Stimulated activated CD4-positive, alpha-beta T cell treated with anti-CD3 and anti-CD28 coated beads, Interleukin-15, amount 100 ng/mL, for 48 hours (primary cell): ENCODE measurements at places on chromosomes 13 and 19.

DNA sequence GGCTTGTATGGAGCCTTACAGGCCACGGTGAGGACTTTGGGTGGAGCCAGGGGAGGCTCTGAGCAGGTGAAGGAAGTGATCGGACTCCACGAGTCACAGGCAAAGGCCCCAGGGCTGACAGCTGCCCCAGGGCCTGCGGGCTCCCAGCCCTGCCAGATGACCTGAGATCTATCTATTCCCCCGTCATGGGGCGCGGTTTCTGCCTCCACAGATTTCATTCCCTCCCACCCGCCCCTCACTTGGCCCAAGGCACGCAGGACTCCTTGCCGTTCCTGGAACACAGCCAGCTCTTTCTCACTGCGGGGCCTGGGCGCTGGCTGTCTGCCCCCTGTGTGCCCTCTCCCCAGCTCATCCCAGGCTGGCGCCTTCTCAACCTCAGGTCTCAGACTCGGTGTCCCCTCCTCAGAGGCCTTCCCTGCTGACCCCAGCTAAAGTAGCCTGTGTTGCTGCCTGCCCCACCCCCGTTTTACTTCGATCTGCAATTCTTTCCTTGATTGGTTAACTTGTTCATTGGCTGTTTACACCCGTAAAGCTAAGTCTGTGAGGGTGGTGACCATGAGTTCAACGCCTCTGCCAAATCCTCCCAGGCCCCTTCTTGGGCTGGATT, 13.9 kb upstream of the PAK4 start:
- DNase-seq, result no peak

- no peak for DNase-seq
These were observed 15.4 kb upstream of the METTL21C start for GRCh38 chr13:102710261-102710679.

- peak; percentile 19 for DNase-seq
These were observed 7.9 kb downstream of the UNC13A start for GRCh38 chr19:17680230-17680722.

DNA sequence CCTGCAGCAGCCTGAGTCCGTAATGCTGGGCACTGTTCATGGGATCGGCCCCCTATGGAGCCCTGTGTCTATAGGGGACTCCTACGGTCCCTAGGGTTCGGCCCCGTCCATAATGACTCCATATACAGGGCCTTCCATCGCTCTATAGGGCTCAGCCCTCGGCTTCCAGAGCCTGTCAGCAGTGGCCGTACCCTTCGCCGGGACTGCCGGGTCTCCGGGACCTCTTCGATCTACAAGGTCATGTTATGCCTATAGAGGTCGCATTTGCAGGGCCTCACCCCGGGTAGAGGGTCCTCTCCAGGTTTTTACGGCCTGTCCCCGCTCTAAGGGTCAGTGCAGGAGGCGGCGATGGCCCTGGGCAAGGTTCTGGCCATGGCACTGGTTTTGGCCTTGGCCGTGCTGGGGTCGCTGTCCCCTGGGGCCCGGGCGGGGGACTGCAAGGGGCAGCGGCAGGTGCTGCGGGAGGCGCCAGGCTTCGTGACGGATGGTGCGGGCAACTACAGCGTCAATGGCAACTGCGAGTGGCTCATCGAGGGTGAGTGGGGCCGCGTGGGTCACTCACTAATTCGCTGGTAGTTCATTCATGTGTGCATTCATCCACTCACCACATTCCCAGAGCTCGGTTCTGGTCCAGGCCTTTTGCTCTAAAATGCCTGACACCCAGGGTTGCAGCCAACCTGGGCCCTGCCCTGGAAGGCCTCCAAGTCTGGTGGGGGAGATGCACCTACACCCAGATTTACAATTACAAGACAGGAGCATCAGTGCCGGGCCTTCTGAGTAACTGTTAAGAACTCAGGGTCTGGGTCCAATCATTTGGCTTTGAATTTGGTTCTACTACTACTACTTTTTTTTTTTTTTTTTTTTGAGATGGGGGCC, 699 bp downstream of the MEGF8 start:
- no peak for DNase-seq

GRCh38 chr13:47277774-47278173, 380.9 kb upstream of the HTR2A start:
- no peak for DNase-seq

- DNase-seq, result no peak
These were observed 83.2 kb upstream of the MCF2L start for GRCh38 chr13:112885782-112886268.

GRCh38 chr13:112785483-112785856, 95.6 kb downstream of the ATP11A start:
- DNase-seq, result no peak

GRCh38 chr13:40101708-40102359, 446.4 kb downstream of the COG6 start:
- peak; percentile 47 for DNase-seq

DNA sequence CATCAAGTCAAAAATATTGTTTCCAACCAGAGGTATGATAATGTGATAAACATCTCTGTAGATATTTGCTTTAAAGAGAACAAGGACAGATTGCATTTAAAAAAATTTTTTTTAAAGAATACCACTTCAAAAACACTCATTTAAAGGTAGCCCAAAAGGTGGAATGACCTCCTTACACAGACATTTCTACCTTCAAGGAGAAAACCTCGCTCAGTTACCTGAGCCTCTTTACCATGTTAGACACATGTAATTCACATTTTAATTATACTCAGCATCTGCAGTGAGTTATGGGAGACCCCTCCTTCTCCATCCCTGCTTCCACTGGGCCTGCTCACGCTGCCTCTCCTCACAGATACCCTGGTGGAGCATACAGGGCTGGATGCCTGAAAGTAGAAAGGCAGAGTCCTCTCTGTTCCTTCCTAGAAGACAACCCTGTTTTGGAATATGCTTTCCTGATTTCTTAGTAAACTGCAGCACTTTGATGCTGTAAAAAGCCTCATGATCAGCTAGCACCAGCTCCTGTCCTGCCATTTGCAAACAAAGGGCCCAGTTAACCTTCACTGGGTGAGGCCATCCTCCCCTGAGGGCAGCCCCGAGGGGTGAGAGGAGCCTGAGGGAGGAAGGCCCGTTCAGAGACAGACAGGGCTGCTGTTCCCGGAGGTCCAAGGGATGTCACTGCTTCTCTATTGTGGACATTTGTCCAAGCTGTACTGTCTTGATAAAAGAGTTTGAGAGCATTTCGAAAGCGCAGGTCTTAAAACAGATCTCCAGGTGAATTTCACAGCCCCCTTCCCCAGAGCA, 117.8 kb downstream of the IRS2 start:
- no peak for DNase-seq

- DNase-seq, result no peak
These were observed 293.7 kb downstream of the SUCLA2 start for GRCh38 chr13:47707414-47707813.

DNA sequence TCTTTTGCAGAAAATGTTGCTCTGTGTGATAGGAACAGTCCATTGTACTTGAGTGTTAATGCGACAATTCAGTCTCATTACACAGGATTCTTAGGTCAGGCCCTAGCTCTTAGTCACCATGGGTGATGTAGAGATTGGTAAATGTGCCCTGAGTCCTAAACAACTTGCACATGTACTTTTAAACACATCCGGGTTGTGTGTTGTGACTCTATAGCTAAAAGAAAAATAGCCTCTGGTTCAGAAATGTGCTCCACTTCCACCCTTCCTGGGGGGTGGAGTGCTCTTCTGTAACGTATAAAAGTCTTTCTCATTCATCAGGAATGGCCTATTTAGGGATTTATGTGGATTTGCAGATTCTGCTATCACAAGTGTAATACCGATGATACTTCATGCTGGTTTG, 5.2 kb downstream of the SPATA13 start:
- DNase-seq, result no peak

DNA sequence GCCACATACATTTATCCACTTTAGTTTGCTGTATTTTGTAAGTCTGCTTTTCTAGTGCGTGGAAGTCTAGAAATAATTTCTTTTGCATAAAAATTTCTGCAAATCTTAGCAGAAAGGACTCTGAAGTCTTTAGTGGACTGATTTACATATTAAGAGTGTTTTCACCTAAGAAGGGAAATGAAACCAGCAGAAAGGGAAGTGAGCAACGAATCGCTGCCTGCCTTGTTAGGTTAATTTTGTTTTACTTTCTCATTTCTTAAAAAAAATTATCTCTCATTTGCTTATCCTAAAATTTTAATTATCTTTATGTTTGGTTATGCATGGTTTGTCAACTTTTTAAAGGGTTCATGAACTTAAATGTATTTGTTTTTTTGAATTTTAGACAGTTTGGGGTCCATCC, 767 bp upstream of the GPR18 start:
- no peak for DNase-seq

DNA sequence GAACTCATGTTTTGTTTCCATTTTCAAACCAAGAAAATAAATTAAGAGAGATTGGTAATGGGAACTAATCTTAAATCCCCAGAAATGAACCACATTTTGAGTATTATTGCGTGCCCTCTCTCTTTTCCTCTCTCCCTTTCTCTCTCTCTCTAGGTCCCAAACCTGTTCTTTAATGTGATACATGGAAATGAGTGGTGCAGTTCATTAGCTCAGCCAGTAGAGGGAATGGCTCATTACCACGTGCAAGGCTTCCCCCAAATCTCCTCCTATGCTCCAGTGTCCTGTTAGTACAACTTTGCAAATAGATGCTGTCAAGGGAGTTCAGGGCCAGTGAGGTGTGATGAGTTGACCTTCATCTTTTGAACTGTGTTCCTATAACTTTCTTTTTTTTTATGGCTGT, 178.4 kb downstream of the FGF9 start:
- no peak for DNase-seq

- DNase-seq, result no peak
These were observed at the start of gene DOCK9 for GRCh38 chr13:98977568-98978265. Gene DOCK9, minus strand, starts transcription at chr13:98978064. Its CDS starts 155 bp downstream, at chr13:98977909.

GRCh38 chr19:4633140-4633967, 6.0 kb upstream of the TNFAIP8L1 start:
- DNase-seq, result peak; percentile 38

DNA sequence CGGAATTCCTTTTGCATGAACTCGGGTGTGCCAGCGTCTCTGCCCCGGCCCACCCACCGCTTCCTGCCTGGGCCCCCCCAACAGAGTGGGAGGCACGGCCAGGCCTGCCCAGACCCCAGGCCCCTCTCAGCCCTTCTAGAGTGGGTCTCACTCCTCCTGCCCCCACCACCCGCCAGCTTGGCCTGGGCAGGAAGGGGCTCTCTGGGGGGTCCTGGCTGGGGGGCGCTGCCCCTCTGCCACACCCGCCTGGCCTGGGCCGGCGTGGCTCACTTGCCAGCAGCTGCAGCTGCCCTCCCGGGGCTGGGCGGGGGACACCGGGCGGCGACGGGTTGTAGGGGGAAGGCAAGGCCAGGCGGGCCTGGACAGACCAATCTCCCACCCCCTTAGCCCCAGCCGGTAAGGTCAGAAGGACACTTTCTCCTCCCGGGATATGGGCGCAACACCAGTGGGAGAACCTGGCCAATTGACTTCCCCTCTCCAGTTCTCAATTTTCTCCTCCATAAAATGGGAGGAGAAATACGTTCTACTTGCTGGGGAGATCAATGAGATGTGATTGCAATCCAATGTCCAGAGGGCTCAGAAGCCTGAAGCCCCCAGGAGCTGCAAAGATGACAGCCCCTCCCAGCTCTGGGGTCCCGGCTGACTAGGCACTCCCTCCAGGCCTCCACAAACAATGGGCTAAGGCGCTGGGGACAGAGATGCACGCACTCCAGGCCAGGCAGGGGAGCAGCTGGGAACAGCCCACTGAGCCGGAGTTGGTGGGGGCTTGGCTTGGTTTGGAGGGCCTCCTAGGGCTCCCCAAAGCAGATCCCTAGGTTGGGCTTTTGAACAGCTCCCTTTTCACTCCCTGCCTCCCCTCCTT, 2.4 kb downstream of the CRLF1 start:
- no peak for DNase-seq

DNA sequence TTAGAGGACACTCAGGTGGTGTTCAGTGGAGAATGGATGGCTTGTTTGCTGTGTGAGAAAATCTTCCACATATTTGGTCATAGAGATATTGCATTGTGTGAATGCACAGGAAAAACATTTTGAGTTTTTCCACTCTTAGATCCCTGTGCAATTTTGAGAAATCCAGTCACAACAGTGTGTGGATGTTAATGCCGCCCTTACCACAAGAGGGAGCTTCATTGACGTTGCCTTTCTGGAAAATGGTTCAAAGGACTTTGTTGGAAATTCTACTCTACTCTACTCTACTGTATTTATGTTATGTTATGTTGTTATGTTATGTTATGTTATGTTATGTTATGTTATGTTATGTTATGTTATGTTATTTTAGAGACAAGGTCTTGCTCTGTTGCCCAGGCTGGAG, 13.4 kb downstream of the ZNF20 start:
- no peak for DNase-seq

DNA sequence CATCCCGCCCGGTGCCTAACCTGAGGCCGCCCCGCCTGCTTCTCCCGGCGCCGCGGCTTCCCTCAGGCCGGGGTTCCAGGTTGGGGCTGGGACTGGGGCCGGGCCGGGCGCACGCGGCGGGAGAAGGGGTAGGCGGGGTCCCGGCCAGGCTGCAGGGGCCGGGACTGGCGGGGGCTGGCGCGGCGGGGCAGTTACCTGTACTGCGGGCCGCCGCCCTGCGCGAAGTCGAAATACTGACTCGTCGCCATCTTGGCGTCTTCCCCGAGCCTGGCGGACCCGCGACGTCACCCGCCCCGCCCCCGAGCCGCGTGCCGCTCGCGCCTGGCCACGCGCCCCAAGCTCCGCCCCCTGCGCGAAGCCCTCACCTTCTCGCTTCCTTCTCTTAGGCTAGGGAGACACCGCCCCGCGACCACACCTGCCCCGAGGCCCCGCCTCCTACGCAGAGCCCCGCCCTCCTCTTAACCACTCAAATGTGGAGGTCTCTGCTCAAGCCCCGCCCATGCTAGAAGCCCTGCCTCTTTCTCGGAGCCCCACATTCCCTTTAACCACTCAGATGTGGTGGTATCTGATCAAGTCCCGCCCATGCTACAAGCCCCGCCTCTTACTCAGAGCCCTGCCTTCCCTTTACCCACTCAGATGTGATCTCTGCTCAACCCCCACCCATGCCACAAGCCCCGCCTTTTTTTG, at the start of gene ZFR2:
Gene ZFR2, minus strand, starts transcription at position 269 of the 687 bp plus-strand sequence. Its CDS starts 21 bp downstream, at position 248.
- peak; percentile 31 for DNase-seq

- DNase-seq, result no peak
These were observed 825.6 kb downstream of the SLITRK6 start for GRCh38 chr13:84973661-84974060.

DNA sequence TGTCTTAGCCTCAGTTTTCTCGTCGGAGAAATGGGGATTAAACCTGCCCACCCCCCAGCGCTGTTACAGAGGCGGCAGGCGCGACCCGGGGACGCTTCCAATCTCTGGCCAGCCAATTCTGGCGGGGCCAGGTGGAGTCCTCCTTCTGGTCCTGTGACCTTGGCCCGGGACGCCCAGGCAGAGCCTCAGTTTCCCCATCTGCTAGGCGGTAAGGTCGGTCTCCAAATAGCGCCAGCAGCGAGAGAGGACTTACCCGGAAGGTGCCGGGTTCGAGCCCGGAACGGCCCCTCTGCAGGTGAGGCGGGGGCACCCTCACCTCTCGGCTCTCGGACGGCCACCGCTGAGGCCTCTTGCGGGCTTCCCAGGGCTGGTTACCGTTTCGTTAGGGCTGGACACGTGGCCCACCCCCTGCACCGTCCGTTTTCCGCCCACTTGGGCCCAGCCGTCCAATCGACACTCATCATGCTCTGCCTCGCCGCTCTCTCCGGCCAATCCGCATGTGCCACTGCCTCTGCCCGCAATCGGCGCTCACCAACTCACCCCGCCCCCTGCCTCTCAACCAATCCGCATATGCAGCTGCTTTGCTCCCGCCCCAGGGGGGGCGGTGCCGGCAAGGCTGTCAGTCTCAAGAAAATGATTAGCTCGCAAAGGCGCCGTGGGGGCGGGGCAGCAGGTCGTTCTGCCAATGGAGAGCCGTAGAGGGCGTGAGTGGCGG, at the start of gene ISOC2:
Gene ISOC2, minus strand, starts transcription at position 384 of the 715 bp plus-strand sequence. CDS start 5,156 bp downstream, outside the sequence.
- peak; percentile 100 for DNase-seq
